Neuronal stem cell (in vitro differentiated cells): ENCODE measurements at places on chromosomes 13 and 19.

GRCh38 chr19:1624458-1624857 lies 19.2 kb upstream of the UQCR11 start:
- no peak overlapping the region for H3K4me3 ChIP-seq
- H3K36me3 ChIP-seq = peaks cover 80% of the 10 kb centered on the region
- no peak overlapping the region for H3K27ac ChIP-seq
- H3K27me3 ChIP-seq = no peaks in the 10 kb centered on the region
- H3K4me1 ChIP-seq = no peaks in the 10 kb centered on the region
- peak; percentile 41 for DNase-seq

GRCh38 chr13:28408235-28408848 lies 86.6 kb downstream of the FLT1 start:
- H3K4me1 ChIP-seq = peaks cover 4% of the 10 kb centered on the region
- H3K36me3 ChIP-seq = no peaks in the 10 kb centered on the region
- H3K27me3 ChIP-seq = no peaks in the 10 kb centered on the region

GRCh38 chr19:48310227-48310626 lies 15.1 kb upstream of the EMP3 start:
- no peak overlapping the region for H3K27ac ChIP-seq
- no peaks in the 10 kb centered on the region for H3K36me3 ChIP-seq
- H3K27me3 ChIP-seq = peaks cover 6% of the 10 kb centered on the region
- H3K4me1 ChIP-seq = peaks cover 5% of the 10 kb centered on the region
- H3K4me3 ChIP-seq = no peak overlapping the region
- DNase-seq = no peak

GRCh38 chr13:41756198-41756880 lies 204.6 kb downstream of the VWA8 start:
- H3K27ac ChIP-seq = no peak overlapping the region
- no peak for DNase-seq
- H3K4me1 ChIP-seq = no peaks in the 10 kb centered on the region
- no peaks in the 10 kb centered on the region for H3K36me3 ChIP-seq
- H3K4me3 ChIP-seq = no peak overlapping the region

- no peaks in the 10 kb centered on the region for H3K4me1 ChIP-seq
- no peak overlapping the region for H3K27ac ChIP-seq
- no peaks in the 10 kb centered on the region for H3K27me3 ChIP-seq
These were observed 38.4 kb upstream of the ADGRE5 start for GRCh38 chr19:14342809-14343208.

- H3K4me1 ChIP-seq = peaks cover 22% of the 10 kb centered on the region
- H3K27me3 ChIP-seq = no peaks in the 10 kb centered on the region
- peak overlapping the region; percentile 86 for H3K4me3 ChIP-seq
- DNase-seq = no peak
These were observed 27.9 kb upstream of the NDUFS7 start for GRCh38 chr19:1355568-1356507.
